Peyer's patch (tissue), 4 donors: ENCODE measurements at places on chromosomes 4 and X.

- DNase-seq: peak; percentile 51
Measured at GRCh38 chr4:119103263-119103662, 32.4 kb upstream of the MYOZ2 start.

DNA sequence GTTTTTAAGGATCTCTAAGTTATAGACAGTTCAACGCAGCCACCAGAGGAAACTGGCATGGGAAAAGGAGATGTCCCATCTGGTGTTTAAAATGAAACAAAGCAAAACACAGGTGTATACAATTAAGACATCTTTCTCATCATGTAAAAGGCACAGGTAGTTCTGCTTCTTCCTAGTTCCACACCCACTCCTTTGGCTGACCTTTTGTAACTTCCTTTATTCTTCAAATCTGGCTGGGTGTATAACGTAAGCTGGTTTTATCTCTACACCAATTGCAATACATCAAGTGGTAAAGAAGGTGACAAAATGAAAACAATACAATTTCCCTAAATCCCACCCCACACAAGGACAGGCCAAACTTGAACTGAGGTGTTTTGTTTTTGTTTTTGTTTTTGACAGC is 27.3 kb upstream of the FBXW7 start:
- DNase-seq: no peak

GRCh38 chrX:24479924-24480323 is 14.8 kb downstream of the PDK3 start:
- DNase-seq: peak; percentile 90

GRCh38 chrX:38868941-38869401 is 67.7 kb downstream of the MID1IP1 start:
- DNase-seq: no peak

- DNase-seq: no peak
Measured at GRCh38 chr4:145043306-145043705, 54.7 kb downstream of the ANAPC10 start.

DNA sequence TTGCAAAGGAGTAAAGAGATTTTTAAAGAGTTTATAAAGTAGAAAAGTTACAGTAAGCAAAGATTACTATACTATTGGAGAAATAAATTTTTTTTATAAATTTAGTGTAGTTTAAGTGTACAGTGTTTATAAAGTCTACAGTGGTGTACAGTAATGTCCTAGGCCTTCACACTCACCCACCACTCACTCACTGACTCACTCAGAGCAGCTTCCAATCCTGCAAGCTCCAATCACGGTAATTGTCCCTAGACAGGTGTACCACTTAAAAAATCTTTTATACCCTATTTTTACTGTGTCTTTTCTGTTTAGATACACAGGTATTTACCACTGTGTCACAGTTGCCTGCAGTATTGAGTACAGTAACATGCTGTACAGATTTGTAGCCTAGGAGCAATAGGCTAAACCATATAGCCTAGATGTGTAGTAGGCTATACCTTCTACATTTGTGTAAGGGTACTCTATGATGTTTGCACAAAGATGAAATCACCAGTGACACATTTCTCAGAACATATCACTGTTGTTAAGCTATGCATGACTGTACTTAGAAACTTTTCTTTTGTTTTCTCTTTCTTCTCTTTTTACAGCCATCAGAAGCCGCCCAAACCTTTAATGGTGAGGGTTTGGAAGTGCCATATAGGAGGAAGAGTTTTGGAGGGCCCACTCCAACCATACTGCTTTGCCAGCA is 11.8 kb upstream of the SH3RF1 start:
- no peak for DNase-seq
